ENCODE measurements at places on chromosomes 12 and 14. TPM values are rescaled to one million over a fixed set of nuclear protein-coding genes. Genes with fewer than 3 reads are reported as not detected.

The C14orf180 gene
- total RNA-seq, result 4.2 TPM

- DNase-seq, result no peak
Observed at GRCh38 chr12:50520416-50521207, 15.8 kb downstream of the DIP2B start.

The STXBP6 gene
- total RNA-seq, result 8.3 TPM

GRCh38 chr14:72603639-72604038, 290.3 kb downstream of the DPF3 start:
- no peak for DNase-seq

DNA sequence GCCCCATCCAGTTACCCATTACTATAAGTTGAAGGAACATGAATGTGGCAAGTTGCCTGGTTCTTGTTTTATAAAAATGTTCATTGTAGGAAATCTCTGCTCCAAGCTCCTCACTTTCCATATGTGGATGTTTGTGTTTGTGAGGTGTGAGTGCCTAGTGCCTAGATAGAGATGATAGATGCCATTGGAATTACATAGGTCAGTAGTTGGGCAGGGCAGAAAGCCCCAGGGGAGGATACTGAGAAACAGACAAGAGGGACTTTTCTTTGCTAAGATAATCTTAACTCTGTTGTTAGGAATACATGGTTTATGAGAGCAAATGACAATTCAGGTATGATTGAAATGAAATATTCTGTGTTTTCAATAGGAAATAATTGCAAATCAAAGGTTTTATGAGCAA, 226.3 kb upstream of the GRIP1 start:
- no peak for DNase-seq
